Activated CD4-positive, alpha-beta T cell treated with anti-CD3 and anti-CD28 coated beads, Interleukin-2, amount 10 ng/mL, durations not matched to agents 7 days and 5 days (primary cell): ENCODE measurements at places on chromosomes 5 and 9. TPM values are rescaled to one million over a fixed set of nuclear protein-coding genes. Genes with fewer than 3 reads are reported as not detected.

GRCh38 chr5:170552621-170553115 is 48.8 kb downstream of the KCNIP1 start:
- H3K4me1 ChIP-seq: no peaks in the 10 kb centered on the region
- peaks cover 11% of the 10 kb centered on the region for H3K27me3 ChIP-seq
- no peak for DNase-seq
- H3K36me3 ChIP-seq: no peaks in the 10 kb centered on the region
- no peak overlapping the region for H3K4me3 ChIP-seq

GRCh38 chr9:126809068-126809467 is 4.2 kb downstream of the ZBTB43 start:
- no peak overlapping the region for H3K27ac ChIP-seq
- peaks cover 33% of the 10 kb centered on the region for H3K36me3 ChIP-seq
- H3K4me1 ChIP-seq: peaks cover 40% of the 10 kb centered on the region
- H3K27me3 ChIP-seq: no peaks in the 10 kb centered on the region
- no peak overlapping the region for H3K4me3 ChIP-seq

DNA sequence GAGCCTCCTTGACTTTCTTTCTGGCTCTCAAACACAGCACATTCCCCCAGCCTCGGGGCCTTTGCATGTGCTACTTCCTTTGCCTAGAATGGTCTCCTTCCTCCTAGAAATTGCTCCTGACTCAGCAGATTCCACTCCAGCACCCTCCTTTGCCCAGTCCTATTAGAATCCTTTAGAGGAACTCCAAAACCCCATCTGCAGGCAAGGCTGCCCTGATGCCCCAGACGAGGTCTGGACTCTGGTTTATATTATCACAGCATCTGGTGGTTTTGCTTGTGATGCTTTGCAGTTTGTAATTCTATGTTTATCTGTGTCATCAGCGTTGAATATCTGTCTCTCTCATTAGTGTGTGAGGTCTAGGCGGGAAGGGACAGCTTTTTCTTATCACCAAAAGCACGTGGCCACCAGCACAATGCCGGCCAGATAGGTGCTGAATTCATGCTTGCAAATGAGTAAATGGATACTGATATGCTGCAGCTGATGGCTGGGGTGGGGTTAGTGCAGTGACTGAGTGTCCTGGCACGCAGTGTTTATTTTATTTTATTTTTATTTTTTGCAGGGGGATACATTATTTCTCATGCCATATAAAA is 30.0 kb upstream of the ANKH start:
- peaks cover 1% of the 10 kb centered on the region for H3K36me3 ChIP-seq
- H3K4me1 ChIP-seq: no peaks in the 10 kb centered on the region
- peaks cover 4% of the 10 kb centered on the region for H3K27me3 ChIP-seq
- H3K4me3 ChIP-seq: no peak overlapping the region

- no peak overlapping the region for H3K27ac ChIP-seq
- no peaks in the 10 kb centered on the region for H3K4me1 ChIP-seq
- no peaks in the 10 kb centered on the region for H3K27me3 ChIP-seq
- peaks cover 47% of the 10 kb centered on the region for H3K36me3 ChIP-seq
Measured at GRCh38 chr5:32251871-32252458, 60.8 kb downstream of the MTMR12 start.

DNA sequence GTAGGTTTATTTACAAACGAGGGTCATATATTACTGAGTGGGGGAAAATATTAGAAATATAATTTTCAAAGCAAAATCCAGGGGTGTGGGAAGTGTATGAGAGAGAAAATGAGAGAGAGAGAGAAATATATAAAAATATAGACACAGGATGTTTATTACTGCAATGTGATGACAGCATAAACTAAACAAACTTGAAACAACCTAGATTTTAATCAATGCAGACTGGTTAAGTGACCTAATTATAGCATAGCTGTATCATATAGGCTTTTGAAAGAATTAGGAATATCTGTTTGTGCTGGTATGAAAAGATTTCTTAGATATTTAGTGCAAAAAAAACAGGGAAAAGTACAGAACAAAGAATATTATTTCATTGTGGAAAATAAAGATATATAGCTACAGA is 280.5 kb downstream of the ACTL7B start:
- no peak for DNase-seq
- H3K27ac ChIP-seq: no peak overlapping the region
- H3K4me3 ChIP-seq: no peak overlapping the region
- H3K4me1 ChIP-seq: no peaks in the 10 kb centered on the region
- no peaks in the 10 kb centered on the region for H3K27me3 ChIP-seq
- no peaks in the 10 kb centered on the region for H3K36me3 ChIP-seq

DNA sequence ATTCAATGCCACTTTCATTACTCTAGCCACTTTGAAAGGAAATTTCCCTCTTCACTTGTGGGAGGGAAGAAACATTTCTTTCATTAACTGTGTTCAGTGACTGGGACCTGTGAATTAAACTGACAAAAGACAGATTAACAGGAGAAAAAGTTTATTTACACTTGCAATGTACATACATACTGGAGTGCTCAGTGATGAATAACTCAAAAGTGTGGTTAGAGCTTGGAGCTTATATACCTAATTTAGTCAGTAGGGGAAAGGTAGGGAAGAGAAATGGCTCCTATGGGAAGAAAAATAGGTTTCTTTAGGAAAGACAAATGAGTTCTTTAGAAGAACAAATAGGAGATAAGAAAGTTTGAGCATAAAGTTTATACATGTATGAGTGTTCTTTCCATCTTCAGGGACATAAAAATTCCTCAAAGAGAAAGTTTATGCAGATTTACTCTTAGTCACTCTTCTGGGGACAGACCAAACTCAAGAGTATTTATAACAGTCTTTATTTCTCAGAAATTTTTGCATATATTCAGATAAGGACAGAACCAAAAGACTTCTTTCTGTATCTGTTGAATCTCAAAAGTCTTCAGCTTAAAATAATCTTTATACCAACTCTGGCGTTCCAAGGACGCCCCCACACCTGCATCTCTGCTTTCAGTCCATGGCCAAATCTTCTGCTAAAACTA is 120.0 kb upstream of the RAI14 start:
- no peak for DNase-seq
- H3K27me3 ChIP-seq: peaks cover 20% of the 10 kb centered on the region
- H3K4me3 ChIP-seq: no peak overlapping the region
- H3K4me1 ChIP-seq: peaks cover 8% of the 10 kb centered on the region
- no peaks in the 10 kb centered on the region for H3K36me3 ChIP-seq

- peak overlapping the region; percentile 57 for H3K4me3 ChIP-seq
- DNase-seq: no peak
- H3K27ac ChIP-seq: peak overlapping the region; percentile 86
- no peaks in the 10 kb centered on the region for H3K27me3 ChIP-seq
- peaks cover 80% of the 10 kb centered on the region for H3K4me1 ChIP-seq
- peaks cover 57% of the 10 kb centered on the region for H3K36me3 ChIP-seq
Measured at GRCh38 chr5:111231119-111231518, 6.9 kb downstream of the CAMK4 start.

DNA sequence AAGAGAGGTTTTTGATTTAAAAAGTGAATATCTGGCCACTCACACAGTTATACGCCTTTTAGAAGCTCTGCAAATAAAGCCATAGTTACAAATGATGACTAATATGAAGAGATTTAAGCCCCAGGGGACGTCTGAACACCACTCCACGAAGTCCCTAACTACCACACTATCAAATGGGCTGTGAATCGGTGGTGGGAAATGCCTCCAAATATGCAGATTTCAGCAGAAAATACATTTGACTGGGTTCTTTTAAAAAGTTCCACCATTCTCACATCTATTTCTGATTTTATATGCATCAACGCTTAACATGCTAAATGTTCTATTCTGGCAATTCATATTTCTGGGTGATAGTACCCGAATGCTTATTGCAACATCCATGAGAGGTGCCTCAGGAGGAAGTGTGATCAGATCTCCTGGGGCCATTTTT is 22.5 kb downstream of the TICAM2 start:
- H3K4me3 ChIP-seq: no peak overlapping the region
- H3K27ac ChIP-seq: no peak overlapping the region
- no peaks in the 10 kb centered on the region for H3K27me3 ChIP-seq
- no peaks in the 10 kb centered on the region for H3K36me3 ChIP-seq
- DNase-seq: no peak

- H3K4me3 ChIP-seq: no peak overlapping the region
- no peaks in the 10 kb centered on the region for H3K36me3 ChIP-seq
- peaks cover 3% of the 10 kb centered on the region for H3K27me3 ChIP-seq
- H3K27ac ChIP-seq: no peak overlapping the region
Measured at GRCh38 chr5:57276353-57276752, 102.5 kb downstream of the GPBP1 start.

The ORM2 gene
- not detected for total RNA-seq

The NDUFS6 gene
- total RNA-seq: 31.7 TPM

The FOXD4L4 gene
- total RNA-seq: 0.37 TPM

The SPINK6 gene
- total RNA-seq: not detected

The KLHL3 gene
- total RNA-seq: 24.1 TPM

The ADAM19 gene
- 118 TPM for total RNA-seq

The CCDC152 gene
- total RNA-seq: 5.2 TPM

The BSPRY gene
- 2.0 TPM for total RNA-seq
